Kidney epithelial cell (primary cell): ENCODE measurements at places on chromosomes 1 and 21. TPM values are rescaled to one million over a fixed set of nuclear protein-coding genes. Genes with fewer than 3 reads are reported as not detected.

DNA sequence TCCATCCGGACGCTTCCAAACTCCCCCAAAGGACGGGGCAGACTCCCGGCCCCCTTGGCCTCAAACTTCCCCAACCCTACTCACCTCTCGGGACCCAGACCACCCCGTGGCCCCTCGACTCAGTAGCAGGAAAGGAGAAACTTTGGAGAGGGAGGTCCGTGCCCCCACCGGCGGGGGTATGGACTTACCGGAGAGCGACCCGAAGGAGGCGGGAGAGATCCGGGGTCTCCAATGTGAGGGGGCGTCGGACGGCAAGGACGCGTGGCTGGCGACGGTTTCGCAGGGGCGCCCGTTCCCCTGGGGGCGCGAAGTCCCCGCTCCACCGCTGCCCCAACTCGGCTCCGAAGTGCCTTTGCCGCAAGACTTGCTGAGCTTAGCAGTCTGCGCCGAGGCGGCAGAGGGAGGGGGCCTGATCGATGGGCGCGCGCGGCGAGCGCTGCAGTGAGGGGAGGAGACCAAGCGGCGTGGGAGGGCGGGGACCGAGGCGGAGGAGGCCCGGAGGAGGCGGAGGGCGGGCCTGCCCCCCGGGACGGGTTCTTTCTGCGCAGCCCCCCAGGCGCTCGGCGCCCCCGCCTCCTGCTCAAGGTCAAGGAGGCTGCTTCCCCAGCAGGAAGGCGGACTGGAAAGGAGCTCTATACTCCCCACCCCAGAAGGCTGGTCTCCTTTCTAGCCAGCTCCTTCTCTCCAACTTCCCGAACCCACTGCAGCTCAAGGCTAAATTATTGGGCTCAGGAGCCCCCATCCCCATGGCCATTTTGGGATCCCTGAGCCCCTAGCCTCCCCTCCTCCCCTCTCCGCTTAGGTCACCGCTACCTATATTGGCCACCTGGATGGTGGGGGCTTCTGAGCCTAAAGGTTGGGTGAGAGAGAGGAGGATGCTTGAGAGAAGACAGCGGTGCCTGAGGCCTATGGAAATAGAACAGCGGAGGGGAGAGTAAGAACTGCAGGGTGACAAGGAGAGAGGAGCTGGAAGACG, at the start of gene SYT2:
Gene SYT2 (minus strand): TSS at position 385 of the 976 bp plus-strand sequence. CDS start 104,682 bp downstream, outside the sequence.
- DNase-seq: no peak

DNA sequence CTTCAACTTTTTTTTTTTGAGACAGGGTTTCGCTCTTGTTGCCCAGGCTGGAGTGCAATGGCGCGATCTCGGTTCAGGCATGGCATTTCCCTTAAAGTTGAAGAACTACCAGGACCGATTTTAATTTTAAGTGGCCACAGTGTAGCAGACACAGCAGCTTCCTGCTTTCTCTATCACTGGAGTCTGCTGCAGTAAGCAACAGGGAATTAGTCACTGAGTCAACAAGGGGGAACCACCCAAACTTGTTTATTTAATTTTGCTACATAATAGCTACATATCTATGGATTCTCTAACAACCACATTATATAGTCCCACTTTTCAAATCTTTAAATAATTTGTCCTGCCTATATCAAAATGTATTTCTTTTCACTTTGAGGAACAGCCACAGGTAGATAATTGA, 12.5 kb upstream of the TNNI3K start:
- no peak for DNase-seq

The MYCL gene
- total RNA-seq: 6.5 and 8.2 TPM in 2 replicates

DNA sequence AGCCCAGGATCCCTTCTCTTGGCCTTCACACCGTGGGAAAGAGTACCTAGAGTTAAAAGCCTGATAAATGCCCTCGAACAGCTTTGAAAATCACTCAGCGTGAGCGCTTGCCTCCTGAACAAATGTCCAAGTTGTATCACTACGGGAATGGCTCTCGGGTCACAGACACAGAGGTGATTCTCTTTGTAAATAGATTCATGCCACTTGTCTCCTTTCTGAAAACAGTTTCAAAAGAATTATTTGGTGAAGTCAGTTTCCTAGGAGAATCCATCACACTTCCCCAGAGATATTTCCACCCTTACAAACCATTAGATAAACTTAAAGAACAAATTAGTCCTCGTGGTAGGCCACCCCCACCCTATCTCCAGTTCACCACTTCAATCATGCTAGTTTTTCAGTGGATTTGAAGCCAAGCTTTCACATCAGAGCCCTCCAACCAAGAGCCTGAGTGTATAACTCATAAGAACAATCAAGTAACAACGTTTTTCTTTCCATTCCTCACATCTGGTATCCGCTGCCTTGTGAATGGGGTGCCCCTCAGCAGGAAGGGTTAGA, 132.9 kb downstream of the SLC30A10 start:
- DNase-seq: no peak

The CLCA2 gene
- total RNA-seq: not detected in 2 replicates

DNA sequence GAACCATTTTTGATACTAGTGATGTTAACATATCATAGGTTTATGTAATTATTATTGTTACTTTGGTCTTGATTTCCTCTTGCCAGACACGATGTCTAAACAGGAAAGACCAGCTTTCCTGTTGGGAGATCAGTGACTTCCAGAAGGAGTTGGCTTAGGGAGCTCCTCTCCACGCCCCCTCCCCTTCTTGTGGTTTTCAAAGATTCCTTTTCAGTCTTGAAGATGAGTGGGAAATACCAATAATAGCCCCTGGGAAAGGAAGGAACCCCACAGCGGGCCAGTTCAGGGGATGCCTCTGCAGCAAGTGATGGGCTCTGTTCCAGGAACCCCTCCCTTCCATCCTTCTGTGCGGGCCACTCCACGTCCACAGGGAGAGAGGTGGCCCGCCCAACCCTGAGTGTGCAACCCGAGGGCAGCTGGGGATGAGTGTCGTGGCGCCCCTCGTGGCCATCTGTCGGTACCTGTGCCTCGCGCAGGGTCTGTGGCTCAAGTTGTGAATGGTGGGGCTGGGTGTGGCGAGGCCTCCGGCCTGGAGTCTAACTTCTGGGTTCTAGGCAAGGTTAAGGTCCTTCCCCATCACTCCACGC, 65.7 kb downstream of the TLR5 start:
- DNase-seq: no peak

GRCh38 chr1:196450143-196451095, 157.8 kb downstream of the KCNT2 start:
- no peak for DNase-seq

The RCC2 gene
- 80.2 and 80.8 TPM in 2 replicates for total RNA-seq

GRCh38 chr1:29643281-29643680, 407.0 kb downstream of the PTPRU start:
- DNase-seq: no peak

- no peak for DNase-seq
Observed at GRCh38 chr21:44267655-44268142, 6.0 kb upstream of the DNMT3L start.

DNA sequence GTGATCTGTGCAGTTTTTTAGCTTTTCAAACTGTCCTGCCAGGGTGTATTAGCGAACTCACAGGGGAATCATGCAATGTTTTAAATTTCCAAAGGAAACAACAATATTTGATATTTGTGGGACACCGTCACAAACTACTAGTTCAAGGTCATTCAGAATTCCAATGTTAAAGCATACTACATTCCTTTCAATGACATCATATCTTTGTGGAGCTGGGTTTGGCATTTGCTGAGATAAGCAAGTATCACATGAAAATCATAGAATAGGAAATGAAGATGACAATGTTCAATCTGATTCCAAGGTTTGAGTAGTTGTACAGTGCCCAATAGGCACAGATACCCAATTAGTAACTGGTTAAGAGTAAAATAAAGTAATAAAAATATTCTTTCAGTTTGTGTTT, 35.6 kb downstream of the NUF2 start:
- no peak for DNase-seq

The PLA2G4A gene
- 0.71 and 1.7 TPM in 2 replicates for total RNA-seq

- no peak for DNase-seq
Observed at GRCh38 chr1:191279266-191279800, 801.7 kb upstream of the BRINP3 start.

DNA sequence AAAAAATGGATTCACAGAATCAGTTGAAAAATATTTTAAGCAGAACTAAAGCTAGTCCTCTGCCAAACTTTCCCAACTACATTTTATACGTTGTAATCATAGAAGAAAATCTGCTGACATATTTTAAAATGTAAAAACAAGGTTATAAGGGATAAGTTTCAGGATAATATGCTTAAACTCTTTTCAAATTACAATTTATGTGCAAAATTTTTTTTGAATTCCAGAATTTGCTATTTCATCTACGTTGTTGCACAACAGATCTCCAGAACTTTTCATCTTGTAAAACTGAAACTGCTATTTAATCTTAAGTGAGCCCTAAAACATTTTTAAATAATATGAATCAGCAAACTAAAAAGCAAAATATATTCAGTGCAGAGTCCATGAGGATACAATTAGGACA, 5.9 kb downstream of the EDEM3 start:
- DNase-seq: no peak

The AGPAT3 gene
- 62.3 and 70.4 TPM in 2 replicates for total RNA-seq

DNA sequence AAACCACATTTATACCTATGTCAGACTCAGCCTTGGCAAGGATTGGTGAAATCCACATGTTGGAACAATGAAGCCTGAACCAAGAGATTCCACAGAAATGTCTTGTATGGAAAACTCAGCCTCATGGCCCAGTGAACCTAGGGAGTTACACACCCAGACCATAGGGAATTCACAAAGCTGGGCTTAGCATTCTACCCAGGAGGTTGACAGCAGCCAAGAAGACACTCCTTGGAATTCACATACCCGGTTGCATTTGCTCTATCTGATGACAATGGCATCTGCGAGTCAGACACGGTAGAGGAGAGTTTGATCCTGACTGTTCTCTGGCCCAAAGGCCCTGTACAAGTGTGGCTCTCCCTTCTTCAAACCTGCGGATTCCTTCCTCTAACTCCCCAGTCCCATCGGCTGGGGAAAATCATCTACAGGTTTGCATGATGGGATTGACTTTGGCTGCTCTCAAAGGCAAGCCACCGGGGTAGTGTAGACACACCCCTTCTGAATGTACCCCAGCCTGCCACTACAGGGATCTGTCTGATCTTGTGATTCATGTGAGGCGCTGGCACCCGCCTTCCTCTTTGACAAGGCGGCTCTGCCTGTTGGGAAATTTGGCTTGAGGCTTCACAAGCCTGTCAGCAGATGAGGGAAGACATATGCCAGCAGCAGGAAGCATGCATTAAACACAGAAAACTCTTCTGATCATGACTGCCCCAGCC, 297.3 kb upstream of the KAZN start:
- DNase-seq: no peak

GRCh38 chr1:167722152-167722869, 529 bp downstream of the MPZL1 start:
- DNase-seq: no peak

- no peak for DNase-seq
Observed at GRCh38 chr1:93506126-93506525, 58.2 kb downstream of the FNBP1L start.

GRCh38 chr1:178408871-178409270, 87.9 kb downstream of the CLEC20A start:
- no peak for DNase-seq

DNA sequence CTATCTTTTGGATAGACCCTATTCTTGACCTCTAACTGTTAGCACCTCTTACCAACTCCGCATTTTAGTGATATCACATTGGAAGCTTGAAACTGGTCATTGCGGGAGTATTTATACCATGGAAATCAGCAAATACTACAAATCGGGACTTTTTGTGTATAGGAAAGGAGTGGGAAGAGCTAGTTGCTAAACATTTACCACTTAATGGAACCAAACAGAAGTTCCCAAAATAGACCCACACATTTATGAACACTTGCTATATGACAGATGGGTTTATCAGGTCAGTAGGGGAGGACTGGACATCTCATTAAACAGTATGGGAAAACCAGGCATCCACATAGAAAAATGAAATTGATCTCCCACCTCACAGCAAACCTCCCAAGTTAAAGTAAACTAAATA, 29.4 kb downstream of the PHC2 start:
- DNase-seq: no peak

- no peak for DNase-seq
Observed at GRCh38 chr21:42513985-42514882, 582 bp downstream of the SLC37A1 start.

DNA sequence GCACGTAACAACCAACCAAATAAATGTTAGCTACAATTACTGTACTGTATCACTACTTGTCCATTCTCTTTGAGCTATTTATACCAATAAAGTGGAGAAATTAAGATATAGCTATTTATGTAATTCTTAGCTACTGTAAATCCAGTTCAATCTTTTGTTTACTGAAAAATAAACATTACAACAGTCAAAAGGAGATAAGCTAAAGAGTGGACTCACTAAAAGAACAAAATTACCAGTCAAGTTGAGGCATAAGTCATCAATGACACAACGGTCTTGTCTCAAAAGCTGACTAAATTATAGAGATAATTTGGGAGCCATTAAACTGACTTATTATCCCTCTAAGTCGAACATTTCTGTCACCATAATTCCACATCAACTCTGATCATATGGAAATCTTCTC, 22.5 kb downstream of the TGFBR3 start:
- DNase-seq: no peak

GRCh38 chr1:113123737-113124136, 50.7 kb downstream of the LRIG2 start:
- DNase-seq: no peak

GRCh38 chr1:199356561-199356960, 670.9 kb upstream of the NR5A2 start:
- no peak for DNase-seq

DNA sequence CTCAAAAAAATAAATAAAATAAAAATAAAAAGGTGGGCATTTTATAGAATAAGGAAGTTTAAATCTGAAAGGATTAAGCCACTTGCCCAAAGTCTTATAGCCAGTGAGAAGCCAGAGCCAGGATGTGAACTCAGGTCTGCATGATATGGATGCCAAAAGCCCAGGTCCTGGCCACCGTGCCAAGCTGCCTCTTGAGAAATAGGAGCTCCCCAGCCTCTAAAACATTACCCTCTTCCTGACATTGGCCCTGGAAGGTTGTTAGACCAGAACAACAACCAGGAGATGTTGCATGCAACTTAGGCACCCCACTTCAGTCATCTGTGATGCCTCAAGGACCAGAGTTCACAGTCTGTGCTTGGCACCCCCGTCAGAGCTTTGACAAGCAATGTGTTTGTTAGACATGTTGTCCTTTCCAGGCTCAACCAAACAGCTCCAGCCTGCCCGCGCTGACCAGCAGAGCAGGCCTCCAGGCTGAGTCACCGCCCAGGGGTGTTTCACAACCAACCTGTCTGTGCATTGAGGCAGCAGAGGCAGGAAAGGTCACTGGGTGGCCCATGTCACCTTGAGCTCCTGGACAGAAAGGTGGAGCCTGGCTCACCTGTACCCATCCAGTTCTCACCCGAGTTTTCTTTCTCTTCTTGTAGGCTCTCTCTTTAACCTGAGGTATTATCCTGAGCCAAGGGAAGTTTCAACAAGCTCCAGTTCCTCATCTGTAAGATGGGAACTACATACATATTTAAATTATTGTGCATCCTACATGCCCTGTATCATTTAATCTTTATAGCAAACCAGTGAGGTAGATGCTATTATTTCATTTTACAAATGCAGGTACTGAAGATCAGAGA, 14.9 kb upstream of the MED18 start:
- DNase-seq: peak; percentile 71

GRCh38 chr1:74237035-74237434, 1.8 kb downstream of the TNNI3K start:
- no peak for DNase-seq

The ARHGAP30 gene
- 0.07 and 0.42 TPM in 2 replicates for total RNA-seq

GRCh38 chr1:214271174-214271858, 9.6 kb upstream of the SMYD2 start:
- no peak for DNase-seq
